ENCODE measurements at places on chromosomes 2 and 18.
A peak's percentile ranks its signal among the peaks of the same experiment; 100 is the strongest.

DNA sequence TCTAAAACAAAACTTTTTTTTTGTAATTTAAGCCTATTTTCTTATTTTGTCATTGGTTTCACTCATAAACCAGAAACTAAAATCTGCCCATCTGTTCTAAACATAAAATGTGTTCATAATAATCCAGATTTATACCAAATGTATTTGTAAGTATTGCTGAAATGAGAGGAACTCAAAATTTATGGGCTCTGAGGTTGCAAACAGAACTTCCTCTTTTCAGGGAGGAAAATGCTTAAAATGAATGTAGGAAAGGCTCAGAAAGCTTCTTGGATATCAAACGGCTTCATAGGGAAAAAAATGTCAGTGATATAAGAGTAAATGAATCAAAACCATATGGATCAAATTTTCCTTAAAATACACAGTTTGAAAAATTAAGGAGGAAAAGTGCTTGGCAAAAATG lies 83.9 kb downstream of the PAX3 start:
- peak; percentile 30 for DNase-seq

GRCh38 chr18:9519399-9519798 lies 44.1 kb downstream of the RALBP1 start:
- no peak for DNase-seq

DNA sequence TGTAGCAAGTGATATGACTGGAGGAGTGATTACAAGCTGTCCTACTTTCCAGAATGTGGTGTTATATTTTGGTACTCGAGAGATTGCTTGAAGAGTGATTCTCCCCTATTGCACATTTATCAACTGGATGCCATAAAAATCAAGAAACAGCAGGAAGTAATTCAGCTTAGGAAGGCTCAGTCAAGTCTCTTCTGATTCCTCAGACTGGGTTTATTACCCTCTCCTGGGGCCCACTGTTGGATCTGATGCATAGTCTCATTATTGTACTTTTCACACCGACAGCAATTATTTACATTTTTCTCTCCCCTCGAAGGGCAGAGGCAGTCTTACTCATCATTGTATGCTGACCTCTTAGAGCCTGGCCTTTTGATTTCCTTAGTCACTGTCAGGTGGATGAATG lies 9.3 kb downstream of the NOSTRIN start:
- no peak for DNase-seq

GRCh38 chr2:180716186-180717180 lies 263.9 kb upstream of the UBE2E3 start:
- peak; percentile 20 for DNase-seq

- no peak for DNase-seq
These were observed 34.8 kb upstream of the TMEM177 start for GRCh38 chr2:119644186-119644585.
